Activated CD8-positive, alpha-beta memory T cell treated with anti-CD3 and anti-CD28 coated beads, Interleukin-2, amount 10 ng/mL, durations not matched to agents 7 days and 5 days (primary cell): ENCODE measurements at places on chromosomes 5 and 9.

GRCh38 chr5:68886814-68887213 is 207.0 kb upstream of the SLC30A5 start:
- no peak overlapping the region for H3K27ac ChIP-seq
- H3K4me3 ChIP-seq = no peak overlapping the region
- no peak for DNase-seq
- H3K4me1 ChIP-seq = peaks cover 28% of the 10 kb centered on the region

- H3K36me3 ChIP-seq = no peaks in the 10 kb centered on the region
- no peak overlapping the region for H3K4me3 ChIP-seq
- DNase-seq = no peak
- H3K27me3 ChIP-seq = peaks cover 19% of the 10 kb centered on the region
- H3K27ac ChIP-seq = no peak overlapping the region
- H3K4me1 ChIP-seq = no peaks in the 10 kb centered on the region
These were observed 1.2 kb downstream of the CAMK2A start for GRCh38 chr5:150288361-150288760.

DNA sequence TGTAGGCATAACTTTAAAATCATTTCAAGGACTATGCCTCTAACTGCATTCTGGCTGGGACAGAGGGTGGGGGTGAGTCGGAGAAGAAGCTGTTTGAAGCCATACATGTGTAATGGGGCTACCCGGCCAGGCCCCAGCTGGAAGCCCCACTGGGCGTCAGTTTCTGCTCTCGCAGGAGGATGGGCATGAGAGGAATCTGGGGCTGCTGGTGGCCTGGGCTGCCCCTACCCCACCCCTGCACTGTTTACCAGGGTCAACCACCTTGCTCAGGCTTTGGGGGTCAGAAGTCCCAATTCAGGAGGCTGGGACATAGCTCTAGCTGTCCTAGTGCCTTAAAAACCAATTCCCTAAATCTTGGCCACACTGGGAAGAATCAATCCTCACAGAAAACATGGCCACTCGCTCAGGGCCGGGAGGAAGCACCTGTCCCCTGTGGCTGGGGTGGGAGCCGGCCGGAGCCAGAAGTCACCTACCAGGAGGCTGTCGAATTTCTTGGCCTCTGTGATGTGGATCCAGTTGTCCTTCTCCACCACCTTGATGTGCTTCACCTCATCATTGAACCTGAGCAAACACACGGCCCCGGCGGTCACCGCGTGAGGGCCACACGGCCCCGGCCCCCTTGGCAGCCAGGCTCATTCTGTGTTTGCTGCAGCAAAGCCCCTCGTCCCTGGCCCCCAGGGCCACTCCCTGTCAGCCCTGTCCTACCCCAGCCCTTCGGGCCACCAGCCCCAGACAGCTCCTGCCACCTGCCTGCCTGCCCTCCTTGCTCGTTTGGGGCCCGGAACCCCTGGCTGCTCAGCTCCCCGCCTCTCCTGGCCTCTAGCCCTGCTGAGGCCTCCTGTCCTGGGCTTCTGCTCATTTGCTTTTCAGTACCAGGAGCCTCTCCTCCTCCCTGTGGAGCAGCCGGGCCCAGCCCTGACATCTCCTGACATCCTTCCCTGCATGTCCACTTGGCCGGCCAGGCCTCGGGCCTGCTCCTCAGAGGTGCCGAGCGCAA is 33.6 kb upstream of the SARDH start:
- no peak overlapping the region for H3K4me3 ChIP-seq
- peaks cover under 1% of the 10 kb centered on the region for H3K36me3 ChIP-seq
- no peaks in the 10 kb centered on the region for H3K4me1 ChIP-seq
- DNase-seq = no peak

- peaks cover 11% of the 10 kb centered on the region for H3K4me1 ChIP-seq
- DNase-seq = peak; percentile 46
- no peaks in the 10 kb centered on the region for H3K36me3 ChIP-seq
- H3K4me3 ChIP-seq = no peak overlapping the region
- peaks cover 45% of the 10 kb centered on the region for H3K27me3 ChIP-seq
These were observed 319.2 kb downstream of the GADD45G start for GRCh38 chr9:89923961-89924504.

- peaks cover 5% of the 10 kb centered on the region for H3K36me3 ChIP-seq
- peaks cover 49% of the 10 kb centered on the region for H3K4me1 ChIP-seq
- no peak overlapping the region for H3K27ac ChIP-seq
These were observed 20.9 kb downstream of the CSF2 start for GRCh38 chr5:132094393-132095076.

DNA sequence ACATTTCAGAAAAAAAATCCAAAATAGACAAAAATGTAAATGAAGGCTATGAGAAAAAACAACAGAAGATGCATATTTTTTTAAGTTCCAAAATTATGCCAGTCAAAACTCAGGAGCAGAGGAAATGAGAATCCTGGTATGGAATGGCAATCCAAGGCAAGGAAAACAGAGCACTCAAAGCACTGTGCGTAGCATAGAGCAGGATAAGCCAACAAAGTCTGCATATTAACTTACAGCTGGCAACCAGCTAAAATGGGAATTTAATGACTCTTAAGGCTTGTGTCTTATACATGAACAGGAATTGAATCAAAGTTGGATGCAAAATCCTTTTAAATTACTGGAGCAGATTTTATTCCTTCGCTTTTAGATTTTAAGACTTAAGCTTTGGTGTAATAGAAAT is 203.5 kb upstream of the DAPK1 start:
- H3K27ac ChIP-seq = no peak overlapping the region
- H3K27me3 ChIP-seq = no peaks in the 10 kb centered on the region
- no peak for DNase-seq
- no peaks in the 10 kb centered on the region for H3K36me3 ChIP-seq
- no peak overlapping the region for H3K4me3 ChIP-seq

DNA sequence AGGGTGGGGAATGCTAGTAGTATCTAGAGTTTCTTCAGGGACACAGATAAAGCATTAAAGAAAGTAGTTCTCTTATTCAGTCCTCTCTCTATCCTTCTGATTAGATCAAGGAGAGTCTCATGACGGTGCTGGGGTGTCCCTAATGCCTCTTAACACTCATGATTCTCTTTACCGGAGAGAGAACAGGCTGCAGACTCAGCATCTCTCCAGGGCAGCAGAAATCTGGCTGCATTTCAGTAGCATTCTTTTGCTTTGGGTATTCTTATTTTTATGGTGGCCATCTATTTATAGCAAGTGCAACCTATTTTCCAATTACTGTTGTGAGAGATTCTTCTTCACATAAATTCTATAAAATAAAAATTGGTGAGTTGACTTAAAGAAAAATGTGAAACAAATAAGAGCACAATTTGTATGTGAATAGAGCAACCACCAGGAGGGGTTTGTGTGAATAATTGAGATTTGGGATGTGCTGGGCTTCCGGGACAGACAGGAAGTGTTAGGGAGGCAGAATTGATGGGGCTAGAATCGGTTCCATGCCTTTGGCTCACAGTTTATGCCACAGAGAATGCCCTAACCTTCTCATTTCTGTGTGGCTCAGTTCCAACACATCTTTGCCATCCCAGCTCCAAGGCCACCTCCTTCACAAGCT is 23.8 kb upstream of the BOD1 start:
- DNase-seq = no peak
- H3K4me1 ChIP-seq = no peaks in the 10 kb centered on the region
- H3K27ac ChIP-seq = no peak overlapping the region
- no peaks in the 10 kb centered on the region for H3K27me3 ChIP-seq

GRCh38 chr5:7419846-7420245 is 23.9 kb downstream of the ADCY2 start:
- H3K27ac ChIP-seq = no peak overlapping the region
- H3K36me3 ChIP-seq = no peaks in the 10 kb centered on the region
- no peaks in the 10 kb centered on the region for H3K4me1 ChIP-seq
- H3K27me3 ChIP-seq = no peaks in the 10 kb centered on the region
- H3K4me3 ChIP-seq = no peak overlapping the region

- H3K36me3 ChIP-seq = peaks cover 2% of the 10 kb centered on the region
- H3K27me3 ChIP-seq = peaks cover 2% of the 10 kb centered on the region
- peak overlapping the region; percentile 84 for H3K4me3 ChIP-seq
- H3K4me1 ChIP-seq = peaks cover 44% of the 10 kb centered on the region
These were observed 569 bp downstream of the HINT2 start for GRCh38 chr9:35814106-35814840.

GRCh38 chr9:74940600-74940999 is 12.1 kb downstream of the C9orf40 start:
- no peak overlapping the region for H3K27ac ChIP-seq
- peaks cover 11% of the 10 kb centered on the region for H3K36me3 ChIP-seq
- H3K4me3 ChIP-seq = no peak overlapping the region
- DNase-seq = no peak
- peaks cover 4% of the 10 kb centered on the region for H3K27me3 ChIP-seq
